ENCODE measurements at places on chromosomes 6 and 20.

GRCh38 chr20:49935746-49936152 lies 448 bp upstream of the RNF114 start:
- no peak for DNase-seq

DNA sequence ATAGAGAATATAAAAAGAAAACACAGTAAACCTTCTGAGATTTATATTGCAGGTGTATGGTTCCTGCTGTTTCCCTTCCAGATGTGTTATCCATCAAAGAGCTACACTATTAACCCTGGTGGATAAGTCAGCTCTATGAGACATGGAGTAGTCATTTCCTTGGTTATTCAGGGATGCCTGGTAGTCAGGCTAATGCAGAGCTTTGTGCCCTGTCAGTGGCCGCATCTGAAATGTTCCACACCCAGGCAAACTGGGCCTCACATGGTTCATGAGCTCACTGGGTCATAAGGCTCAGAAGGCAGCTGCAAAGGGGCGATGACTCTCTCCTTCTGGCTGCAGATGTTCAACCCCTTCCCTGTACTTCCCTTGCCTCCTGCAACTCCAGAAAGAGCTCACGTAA lies 473.6 kb downstream of the EPHA7 start:
- DNase-seq: no peak

- DNase-seq: no peak
Observed at GRCh38 chr20:34302312-34302722, 838 bp downstream of the AHCY start.

DNA sequence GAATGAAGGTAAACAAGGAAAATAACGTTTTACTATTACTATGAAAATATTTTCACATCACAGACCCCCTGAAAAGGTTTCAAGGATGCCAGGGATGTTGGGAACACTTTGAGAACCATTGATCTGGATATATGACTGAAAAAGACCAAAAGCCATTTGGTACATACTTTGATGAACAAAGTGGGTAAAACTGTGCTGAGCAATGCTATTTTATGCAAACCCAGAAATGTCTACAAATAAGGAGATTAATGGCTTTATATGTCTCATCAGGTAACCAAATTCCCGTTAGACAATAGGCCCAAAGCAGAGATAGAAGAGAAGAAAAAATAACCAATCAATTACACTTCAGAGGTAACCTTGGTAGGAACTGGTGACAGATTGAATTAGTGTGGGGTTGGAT lies 101.4 kb upstream of the CNKSR3 start:
- no peak for DNase-seq

- no peak for DNase-seq
Observed at GRCh38 chr6:35508027-35508426, 4.7 kb downstream of the TULP1 start.

DNA sequence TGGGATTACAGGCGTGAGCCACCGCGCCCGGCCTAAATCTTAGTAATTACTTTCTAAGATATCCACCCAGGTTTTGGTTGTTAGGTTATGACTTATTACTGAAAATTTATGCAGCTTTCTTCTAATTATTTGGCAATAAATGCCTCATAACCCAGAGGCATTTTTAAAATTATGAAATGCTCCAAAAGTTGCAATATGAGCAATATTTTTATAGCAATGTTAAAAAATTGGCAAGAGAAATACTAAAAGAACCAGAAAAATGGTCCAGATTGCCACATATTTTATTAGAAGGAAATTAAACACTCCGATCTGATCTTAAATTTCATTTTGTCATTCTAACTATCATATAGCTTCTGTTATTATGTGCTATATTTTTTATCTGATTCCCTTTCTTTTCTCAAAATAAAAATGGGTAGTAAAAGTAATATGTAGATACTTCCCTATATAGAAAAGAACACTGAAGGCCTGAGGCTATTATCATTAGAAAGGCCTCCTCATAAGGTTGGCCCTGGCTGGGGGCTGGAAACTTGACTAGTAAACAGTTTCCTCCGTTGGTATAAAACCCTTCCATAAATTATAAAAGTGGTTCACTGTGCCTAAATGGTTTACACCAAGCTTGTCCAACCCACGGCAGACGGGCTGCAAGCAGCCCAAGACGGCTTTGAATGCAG lies 22.1 kb downstream of the BLOC1S5 start:
- DNase-seq: no peak

DNA sequence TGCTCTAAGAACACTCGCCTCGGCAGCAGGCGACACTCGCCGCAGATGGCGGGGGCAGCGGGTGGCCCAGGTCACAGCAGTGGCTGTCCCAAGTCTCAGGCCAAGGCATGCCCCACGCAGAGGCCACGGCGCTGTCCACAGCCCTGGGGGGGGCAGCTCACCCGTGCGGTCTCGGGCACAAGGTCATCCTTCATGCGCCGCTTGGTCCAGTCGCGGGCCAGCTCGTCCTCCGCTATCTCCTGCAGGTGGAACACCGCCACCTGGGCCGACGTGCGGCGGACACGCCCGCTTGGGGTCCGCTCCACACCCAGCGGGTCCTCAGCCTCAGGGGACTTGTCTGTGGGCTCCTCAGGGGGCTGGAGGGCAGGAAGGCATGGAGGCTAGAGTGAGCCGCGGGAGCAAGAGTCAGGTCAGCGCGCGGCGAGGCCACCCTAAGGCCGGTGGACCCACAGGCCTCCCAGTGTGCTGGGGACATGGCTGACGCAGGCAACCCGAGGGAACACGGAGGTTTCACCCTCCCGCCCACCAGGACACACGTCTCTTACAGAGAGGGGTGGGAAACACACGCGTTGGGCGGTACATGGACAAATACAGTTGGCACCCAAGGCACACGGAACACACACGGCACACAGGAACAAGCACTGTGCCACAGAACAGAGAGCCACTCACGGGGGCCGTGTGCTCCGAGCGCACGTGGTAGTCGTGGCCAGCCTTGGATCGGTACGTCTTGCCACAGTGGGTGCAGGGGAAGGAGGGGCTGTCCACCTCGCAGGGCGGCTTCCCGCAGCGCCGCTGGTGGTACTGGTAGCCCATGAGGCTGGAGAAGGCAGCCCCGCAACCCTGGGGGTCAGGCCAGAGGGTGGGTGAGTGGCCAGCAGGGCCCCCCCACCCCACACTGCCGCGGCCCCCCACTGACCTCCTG lies 6.5 kb upstream of the UCKL1 start:
- no peak for DNase-seq

DNA sequence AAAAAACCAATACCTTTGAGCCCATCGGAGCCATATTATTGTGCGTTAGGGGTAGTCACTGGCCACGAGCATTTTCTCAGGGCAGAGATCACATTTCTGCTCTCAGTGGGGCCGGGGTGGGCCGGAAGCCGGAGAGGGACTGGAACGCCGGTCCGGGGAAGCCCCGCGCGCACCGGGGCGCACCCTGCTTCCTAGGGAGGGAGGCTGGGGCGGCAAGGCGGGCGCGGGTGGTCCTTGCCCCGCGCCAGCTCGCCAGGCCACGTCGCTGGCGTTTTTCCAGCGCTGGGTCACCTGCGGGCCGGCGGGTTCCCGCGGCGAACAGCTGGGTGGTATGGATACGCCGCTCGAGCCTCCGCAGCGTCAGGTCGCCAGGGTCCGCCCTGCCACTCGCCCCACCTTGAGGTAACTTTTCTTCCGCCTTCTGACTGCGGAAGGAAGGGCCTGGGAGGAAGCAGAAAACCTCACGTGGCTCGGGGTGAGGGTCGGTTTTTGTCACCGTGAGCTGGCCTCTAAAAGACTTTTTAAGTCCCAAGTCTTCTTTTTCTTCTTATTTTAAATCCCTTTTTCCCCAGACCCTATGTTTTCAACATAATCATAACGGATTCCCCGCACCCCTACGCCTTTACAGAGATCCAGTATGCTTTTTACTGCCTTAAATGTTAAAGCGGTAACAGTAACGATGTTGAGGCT lies 2.7 kb upstream of the EEF1A1 start:
- no peak for DNase-seq

- DNase-seq: no peak
Observed at GRCh38 chr6:11833626-11834592, 55.3 kb upstream of the ADTRP start.

DNA sequence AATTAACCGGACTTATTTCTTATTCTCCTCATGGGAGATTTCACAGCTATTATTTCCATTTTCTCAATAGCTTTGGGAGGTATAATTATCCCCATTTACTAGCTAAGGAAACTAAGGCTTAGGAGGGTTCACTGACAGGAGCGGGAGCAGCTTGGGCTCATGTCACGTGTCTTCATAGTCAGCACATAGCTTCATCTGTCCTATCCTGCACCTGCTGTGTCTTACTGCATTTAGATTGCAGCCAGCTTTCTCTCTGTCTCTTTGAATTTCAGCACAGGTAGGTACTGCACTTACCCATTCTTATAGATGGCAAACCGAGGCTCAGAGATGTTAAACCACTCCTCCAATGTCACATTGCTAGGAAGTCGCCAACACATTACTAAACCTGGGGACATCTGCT lies 839.9 kb downstream of the MAFB start:
- no peak for DNase-seq

DNA sequence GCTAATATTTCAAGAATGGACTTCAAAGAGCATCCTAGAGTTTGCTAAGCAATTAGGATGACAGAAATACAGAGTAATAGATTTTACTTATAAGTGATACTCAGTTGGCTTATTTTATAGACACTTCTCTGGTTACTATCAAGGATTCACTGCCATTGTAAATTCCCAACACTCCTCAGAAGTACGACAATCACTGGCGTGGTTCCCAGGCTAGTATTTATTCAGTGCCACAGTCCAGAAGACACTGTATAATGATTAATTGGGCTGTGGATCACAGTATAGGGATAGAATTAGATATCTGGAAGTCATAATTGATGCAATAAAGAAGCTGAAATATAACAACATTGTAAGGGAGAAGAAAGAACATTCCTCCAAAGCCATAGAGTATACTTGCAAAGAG lies 15.7 kb downstream of the MANEA start:
- DNase-seq: no peak

DNA sequence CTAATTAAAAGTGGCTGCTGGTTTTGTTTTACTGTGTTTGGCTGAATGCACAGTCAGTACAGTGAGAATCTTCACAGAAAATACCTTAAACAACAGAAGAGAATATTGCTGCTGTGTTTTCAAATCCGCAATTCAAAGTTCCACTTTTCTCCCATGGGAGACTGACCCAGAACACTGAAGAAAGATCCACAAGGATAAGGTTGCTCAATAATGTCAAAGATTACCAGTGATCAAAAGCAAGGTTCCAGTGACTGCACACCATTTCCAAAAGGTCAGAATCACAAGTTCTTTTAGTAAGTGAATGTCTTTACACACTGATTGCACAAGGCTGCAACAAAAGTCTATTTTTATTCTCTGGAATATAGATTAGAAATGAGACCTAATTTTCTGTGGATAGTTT lies 82.3 kb downstream of the EPHA7 start:
- DNase-seq: no peak

- no peak for DNase-seq
Observed at GRCh38 chr6:15538766-15539495, 123.9 kb downstream of the DTNBP1 start.

DNA sequence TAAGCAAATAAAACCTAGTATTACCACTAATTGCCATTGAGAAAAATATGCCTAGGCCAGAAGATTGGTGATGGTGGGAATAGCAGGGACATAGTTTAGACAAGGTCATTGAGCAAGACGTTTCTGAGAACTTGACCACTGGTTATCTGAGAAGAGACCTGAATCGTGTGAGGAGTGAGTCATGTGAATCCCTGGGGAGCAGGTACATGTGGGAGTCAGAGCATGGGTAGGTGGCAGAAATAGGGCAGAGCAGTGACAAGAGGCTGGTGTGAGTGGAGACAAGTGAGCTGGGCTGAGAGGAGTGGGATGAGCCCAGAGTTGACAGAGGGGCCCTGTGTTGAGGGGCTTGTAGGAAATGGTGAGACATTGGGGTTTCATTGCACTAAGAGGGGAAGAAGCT lies 16.4 kb downstream of the MICA start:
- no peak for DNase-seq

DNA sequence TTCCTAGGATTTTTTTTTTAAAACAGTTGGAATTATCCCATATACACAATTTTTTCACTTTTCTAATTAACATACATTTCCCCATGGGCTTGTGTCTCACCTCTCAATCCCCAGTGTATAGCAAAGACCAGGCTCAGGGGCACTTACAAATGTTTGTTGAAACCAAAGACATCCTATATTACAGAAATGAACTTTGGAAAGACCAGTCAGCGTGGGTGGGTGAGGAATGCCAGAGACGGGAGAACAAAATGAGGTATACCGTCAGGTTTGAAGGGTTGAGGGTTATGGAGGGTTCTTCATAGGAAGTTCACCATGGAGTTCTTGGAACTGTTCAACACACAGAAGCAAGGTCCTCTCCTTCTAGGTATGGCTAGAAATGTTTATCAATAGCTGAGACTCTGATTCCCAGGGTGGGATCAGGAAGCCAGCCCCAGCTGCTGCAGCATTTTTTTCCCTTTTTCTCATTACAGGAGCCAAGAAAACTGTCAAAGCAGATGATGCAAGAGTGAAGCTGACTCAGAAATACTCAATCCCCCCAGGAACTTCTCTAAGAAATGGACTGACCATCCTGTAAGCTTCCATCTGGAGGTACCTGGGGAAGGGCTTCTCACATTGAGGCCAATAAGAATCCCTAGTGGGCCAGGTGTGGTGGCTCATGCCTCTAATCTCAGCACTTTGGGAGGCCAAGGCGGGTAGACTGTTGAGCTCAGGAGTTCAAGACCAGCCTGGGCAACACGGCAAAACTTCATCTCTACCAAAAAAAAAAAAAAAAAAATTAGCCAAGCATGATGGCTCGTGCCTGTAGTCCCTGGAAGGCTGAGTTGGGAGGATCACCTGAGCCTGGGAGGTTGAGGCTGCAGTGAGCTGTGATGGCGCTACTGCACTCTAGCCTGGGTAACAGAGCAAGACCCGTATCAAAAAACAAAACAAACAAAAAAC lies 15.9 kb upstream of the TBC1D20 start:
- no peak for DNase-seq

DNA sequence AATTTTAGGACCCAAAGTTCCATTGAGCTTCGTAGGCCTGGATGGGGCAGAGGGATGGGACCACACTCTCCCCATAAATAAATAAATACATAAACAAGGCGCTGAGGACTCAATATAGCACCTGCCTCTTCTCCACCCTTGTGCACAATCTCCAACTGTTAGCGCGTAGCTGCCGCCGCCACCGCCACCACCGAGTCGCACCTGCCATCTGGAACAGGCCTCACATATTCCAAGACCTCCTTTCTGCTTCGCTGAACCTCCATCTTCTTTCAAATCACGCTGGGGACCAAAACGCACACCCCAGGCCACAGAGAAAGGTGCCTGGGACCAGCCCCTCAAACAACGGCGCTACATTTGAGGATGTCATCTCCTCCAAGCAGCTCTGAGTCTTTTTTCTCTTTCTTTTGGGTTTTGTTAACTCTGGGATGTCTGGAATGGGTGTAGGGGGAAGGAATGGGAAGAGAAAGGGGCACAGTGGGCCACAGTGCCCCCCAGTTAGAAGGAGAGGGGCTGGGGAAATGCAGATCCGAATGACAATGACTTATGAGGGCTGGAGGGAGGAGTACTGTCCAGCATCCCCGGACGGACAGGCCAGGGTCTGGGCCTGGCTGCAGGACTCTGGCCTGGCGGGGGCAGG lies 49.7 kb downstream of the NOL4L start:
- DNase-seq: no peak
